ENCODE measurements at places on chromosomes 5 and 9.

DNA sequence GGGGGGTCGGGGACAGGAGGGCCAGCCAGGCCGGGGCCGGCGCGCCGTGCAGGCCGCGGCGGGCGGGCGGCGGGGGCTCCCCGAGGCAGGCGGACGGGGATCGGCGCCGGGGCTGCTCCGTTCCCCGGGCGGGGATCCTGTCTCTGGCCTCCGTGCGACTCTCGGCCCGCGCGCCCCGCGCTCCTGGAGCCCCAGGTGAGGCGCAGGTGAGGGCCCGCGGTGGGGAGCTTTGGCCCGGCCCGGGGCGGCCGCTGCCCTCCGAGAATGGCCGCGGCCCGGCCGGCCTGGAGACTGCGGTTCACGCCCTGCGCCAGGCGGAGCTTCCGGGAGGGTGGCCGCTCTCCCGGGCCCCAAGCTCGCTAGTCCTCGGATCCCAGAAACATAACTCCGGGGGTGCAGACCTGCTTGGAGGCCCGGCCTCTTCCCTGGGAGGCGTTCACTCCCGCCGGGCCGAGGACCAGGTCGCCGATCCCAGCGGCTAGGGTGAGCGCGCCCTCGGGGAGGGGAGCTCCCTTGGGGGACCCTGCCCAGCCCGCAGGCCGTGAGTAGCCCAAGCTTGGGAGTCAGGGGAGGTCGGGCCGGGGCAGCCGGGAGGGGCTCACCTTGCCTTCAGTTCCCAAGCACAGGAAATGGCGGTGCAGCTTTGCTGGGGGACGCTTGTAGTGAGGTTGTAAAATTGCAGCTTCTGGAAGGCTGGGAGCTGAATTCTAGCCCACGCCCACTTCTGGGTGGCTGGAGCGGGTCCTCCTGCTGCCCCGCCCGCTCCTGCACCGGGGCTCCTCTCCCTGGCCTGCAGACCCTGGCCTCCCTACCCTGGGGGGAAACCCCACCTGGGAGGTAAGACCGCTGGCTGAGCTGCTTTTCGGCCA lies 723 bp downstream of the PPP1R26 start:
- DNase-seq, result no peak

- DNase-seq, result no peak
Observed at GRCh38 chr5:101943784-101944183, 352.3 kb downstream of the SLCO4C1 start.

- DNase-seq, result no peak
Observed at GRCh38 chr5:119339965-119340364, 15.9 kb upstream of the TNFAIP8 start.

- no peak for DNase-seq
Observed at GRCh38 chr9:37141015-37141414, 20.6 kb downstream of the ZCCHC7 start.

- DNase-seq, result no peak
Observed at GRCh38 chr9:89144238-89144637, 34.4 kb downstream of the SHC3 start.

- DNase-seq, result no peak
Observed at GRCh38 chr9:113484258-113484730, 20.8 kb downstream of the RGS3 start.

- DNase-seq, result no peak
Observed at GRCh38 chr5:87411586-87411972, 1.2 kb downstream of the CCNH start.

DNA sequence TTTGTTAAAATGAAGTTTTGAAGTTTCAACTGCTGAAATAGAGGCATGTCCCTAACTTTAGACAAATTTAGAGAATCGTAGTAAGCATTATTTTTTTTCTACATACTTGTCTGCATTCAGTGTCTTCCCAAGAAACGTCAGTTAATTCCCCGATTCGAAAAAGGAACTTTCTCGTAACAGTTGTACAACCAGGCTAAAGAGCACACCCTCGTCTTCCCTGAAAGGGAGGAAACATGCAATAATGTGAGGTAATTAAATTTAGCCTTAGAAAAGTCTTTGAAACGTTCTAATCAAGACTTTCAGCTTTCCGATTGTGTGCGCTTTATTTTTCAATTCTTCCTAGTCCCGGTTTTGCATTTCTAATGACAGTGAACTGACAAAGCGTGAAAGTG lies 374 bp upstream of the SLC1A3 start:
- no peak for DNase-seq

DNA sequence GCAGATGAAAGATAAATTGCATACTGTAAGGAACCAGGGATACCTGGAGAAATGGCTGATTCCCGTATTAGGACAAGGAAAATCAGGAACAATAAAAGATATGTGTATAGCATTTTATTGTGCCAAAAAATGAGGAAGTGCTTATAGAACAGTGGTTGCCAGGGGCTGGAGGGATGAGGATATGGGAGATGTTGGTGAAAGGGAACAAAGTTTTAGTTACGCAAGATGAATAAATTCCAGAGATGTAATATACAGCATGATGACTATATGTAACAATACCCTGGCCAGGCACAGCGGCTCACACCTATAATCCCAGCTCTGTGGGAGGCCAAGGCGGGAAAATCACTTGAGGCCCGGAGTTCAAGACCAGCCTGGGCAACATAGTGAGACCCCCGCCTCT lies 101.8 kb downstream of the CDK5RAP2 start:
- no peak for DNase-seq

Measured in stimulated activated CD8-positive, alpha-beta memory T cell treated with anti-CD3 and anti-CD28 coated beads, Interleukin-4, amount 100 ng/mL, for 4 hours (primary cell).